ENCODE measurements at places on chromosomes 1 and 21.
A peak's percentile ranks its signal among the peaks of the same experiment; 100 is the strongest.

- DNase-seq = no peak
Measured at GRCh38 chr1:87197641-87198040, 131.0 kb upstream of the LMO4 start.

DNA sequence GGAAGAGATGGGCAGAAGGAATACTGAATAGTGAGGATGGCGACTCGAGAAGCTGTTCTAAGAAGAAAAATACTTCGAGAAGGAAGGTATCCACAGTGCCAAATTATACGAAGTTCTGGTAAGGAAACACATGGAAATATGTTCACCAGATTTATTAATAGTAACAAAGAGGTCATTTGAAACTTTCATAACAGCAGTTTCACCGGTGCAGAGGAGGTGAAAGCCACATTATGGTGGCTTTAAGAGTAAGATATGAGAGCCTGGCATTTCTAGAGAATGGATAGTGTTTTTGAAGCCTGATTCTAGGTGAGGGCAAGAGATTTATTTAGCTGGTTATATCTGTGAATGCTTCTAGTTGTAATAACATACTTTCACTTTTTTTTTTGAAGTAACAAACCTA is 56.2 kb downstream of the DPYD start:
- DNase-seq = no peak

DNA sequence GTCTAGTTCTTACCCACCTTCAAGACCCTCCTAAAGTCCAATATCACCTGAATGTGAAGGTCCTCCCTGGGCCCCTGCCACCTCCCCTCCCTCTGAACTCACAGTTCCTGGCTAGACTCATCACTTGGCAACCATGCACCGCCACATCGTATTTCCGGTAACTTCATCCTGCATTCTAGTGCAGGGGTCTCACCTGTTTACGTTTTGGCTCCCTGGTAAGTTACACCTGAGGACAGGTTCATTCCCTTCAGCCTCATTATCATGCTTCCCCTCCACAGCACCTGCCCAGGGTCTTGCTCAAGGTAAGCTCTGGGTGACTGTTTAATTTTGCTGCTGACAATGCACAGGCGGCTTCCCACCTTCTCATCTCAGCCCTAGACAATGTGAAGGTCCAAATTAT is 93.1 kb downstream of the MIS18A start:
- DNase-seq = no peak

DNA sequence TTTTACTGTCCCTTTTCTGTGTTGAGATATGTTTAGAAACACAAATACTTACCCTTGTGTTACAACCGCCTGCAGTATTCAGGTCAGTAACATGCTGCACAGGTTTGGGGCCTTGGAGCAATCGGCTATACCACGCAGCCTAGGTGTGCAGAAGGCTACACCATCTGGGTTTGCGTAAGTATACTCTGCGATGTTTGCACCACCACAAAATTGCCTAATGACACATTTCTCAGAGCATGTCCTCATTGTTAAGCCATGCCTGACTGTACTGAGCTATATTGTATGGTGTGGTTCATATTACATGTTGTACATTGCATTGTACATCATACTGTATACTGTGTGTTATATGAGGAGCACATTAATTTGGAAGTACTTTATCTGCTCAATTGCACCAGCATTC is 247.4 kb downstream of the RHOU start:
- no peak for DNase-seq

- no peak for DNase-seq
Measured at GRCh38 chr1:197715806-197716205, 59.5 kb downstream of the DENND1B start.

DNA sequence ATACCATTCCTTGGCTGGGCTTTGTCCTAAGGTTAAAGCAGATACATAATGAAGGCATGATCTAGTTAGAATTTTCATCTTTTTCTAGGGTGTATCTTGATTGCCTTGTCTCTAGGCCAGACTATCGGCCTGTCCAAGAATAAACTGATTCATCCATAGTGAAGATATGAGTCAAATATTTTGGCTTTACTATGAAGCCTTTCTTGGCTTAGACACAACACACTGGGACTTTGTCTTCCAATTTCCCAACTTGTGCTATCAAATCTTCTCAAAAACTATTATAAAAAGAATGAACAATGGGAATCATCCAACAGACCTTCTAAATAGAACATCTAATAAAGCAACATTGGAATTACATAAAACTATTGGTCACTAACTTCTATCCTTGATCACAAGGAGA is 64.8 kb downstream of the WARS2 start:
- no peak for DNase-seq

- DNase-seq = no peak
Measured at GRCh38 chr1:69175053-69175452, 392.7 kb upstream of the LRRC7 start.

DNA sequence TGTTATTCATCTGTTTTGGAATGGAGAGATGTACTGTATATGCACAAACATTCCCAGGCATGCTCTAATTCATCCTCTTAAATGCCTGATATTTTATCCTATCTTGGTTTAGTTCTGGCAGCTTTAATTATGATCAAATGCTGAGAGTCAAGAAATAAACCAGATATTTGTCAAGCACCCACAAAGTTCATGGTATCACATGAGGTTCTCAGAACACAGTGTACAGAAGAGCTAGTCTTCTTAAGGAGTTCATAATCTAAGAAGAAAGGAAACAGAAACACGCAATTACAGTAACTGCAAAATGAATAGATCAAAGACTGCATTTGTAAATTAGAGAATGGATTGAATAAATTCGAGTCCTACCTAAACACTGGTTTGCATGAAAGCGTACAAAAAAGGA is 58.3 kb upstream of the KCNH1 start:
- no peak for DNase-seq

DNA sequence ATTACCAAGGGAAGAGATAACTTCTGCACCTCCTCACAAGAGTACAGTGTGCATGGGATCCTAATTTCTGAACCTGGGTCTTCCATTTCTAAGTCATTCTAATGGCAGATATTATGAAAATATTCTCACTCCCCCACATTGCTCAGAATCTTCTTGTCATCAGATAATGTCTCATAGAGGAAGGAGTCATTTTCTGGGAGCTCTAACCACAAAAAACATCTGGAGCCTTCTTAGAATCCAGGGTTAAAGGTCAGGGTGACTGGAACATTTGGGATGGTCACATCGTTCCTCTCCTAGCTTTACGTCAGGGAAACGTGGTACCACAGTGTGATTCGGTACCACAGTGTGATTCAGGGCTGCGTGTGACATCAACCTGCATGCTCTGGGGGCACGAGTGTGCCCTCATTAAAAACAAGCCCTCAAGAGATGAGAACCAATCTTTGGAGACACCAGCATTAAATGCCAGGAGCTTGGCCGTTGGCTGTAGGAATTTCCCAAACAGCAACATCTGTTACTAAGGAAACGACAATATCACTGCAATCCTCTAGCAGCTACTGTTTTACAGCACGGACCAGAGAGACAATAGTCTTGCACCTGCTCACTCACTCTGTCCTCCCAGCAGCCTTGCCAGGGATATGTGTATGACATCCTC is 179.1 kb downstream of the PSMG1 start:
- DNase-seq = no peak

- no peak for DNase-seq
Measured at GRCh38 chr1:56123421-56123820, 455.9 kb downstream of the PLPP3 start.

DNA sequence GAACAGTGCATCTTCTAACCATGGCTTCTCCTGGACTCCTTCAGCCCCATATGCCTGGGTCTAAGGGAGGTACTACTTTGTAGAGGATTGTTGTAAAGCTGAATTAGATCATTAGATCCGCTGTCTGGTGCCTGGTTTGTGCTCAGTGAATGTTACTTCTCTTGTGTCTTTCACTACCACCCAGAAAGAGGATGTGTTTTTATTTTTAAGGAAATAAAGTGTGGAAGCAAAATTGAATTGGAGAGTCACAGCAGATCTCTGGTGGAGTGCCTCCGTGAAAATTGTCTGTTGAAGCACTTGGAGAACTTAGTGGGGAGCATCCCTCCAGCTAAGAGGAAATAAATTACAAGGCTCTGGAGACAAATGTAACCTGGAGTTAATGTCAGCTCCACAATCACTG is 101.8 kb upstream of the ARTN start:
- DNase-seq = no peak

GRCh38 chr1:233140499-233140898 is 155.0 kb downstream of the PCNX2 start:
- no peak for DNase-seq

GRCh38 chr21:34630536-34631143 is 15.7 kb upstream of the RCAN1 start:
- peak; percentile 11 for DNase-seq

- no peak for DNase-seq
Measured at GRCh38 chr1:236535662-236536161, 11.9 kb downstream of the LGALS8 start.

- no peak for DNase-seq
Measured at GRCh38 chr21:35329940-35330660, 281.0 kb upstream of the RUNX1 start.

DNA sequence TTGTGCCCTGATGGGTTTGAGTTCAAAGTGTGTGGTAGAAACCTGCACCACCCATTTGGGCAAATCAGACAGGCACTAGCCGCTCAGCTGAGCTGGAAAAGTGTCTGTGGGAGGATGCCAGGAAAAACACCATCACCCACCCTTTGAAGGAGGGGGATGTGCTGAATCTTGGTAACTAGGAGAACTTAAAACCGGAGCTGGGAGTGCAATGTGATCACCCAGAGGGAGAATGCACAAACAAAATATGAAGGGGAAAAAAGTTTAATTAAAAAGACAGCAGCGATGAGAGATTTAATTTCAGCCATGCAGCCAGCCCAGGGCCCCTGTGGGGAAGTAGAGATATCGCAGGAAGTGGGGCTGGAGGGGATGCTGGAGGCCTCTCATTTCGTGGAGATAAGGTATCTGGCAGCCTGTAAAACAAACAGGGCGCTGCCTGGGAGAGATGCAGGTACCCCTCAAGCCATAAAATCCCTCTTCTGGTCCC is 86.8 kb upstream of the BCAR3 start:
- DNase-seq = no peak

DNA sequence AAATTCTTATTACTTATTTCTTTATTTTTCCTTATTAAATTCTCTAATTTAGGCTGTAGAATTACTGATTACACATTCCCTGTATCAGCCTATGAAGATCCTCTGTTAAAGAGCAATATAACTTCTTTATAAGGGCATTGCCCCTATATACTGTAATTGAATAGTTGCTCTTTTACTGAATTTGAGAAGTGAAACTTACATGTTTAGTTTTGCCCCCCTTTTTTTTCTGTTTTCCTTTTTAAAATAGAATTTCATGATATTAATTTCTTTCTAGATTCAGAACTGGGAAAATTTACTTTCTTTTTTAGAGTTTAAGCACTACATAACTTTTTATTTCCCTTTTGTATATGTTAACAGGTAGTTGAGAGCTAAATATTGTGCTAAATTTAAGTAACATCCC is 29.5 kb upstream of the PGM1 start:
- DNase-seq = no peak

DNA sequence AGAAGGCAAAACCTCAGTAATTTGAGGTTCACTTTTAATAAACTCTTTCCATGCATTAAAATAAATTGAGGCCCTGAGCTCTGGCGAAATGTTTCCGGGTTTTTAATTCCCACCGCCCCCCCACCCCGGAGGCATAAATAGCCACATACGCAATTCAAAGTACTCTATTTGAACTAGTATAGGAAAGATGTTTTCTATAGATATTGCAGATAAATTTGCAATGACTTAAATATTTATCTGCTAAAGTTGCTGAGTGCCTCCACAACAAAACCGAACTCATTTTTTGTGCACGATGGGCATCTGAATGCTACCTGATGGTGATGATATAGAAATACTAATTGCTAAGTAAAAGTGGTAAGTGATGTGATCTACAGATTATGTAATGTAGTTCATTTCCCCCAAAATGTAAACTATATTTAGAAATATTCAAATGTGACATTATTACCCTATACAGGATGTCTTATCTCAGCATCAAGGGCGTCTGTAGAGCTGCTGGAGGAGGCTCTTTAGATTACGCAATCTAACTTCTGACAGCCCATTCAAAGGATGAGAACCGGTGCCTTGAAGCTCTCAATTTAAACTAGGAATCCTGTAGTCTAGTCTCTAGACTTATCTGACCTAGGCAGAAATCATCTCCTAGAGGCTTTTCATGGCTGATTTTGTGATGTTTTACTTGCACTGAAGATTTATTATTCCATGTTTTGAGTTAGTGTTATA is 8.5 kb downstream of the IRF2BP2 start:
- DNase-seq = no peak

DNA sequence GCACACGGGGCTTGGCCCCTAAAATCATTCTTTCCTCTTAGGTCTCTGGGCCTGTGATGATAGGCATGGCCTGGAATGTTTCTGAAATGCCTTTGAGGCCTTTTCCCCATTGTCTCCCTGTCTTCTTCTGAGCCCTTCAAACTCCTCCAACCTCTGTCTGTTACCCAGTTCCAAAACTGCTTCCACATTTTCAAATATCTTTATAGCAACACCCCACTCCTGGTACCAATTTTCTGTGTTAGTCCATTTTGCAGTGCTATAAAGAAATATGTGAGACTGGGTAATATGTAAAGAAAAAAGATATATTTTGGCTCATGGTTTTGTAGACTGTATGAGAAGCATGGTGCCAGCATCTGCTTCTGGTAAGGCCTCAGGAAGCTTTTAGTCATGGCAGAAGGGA is 158.8 kb downstream of the TM2D1 start:
- no peak for DNase-seq
